ENCODE measurements at places on chromosomes 1 and 21.
A peak's percentile ranks its signal among the peaks of the same experiment; 100 is the strongest.

GRCh38 chr1:3022976-3023375, 1.7 kb downstream of the ACTRT2 start:
- no peak for DNase-seq

- DNase-seq: peak; percentile 50
Observed at GRCh38 chr1:205505076-205505729, 734 bp downstream of the CDK18 start.

DNA sequence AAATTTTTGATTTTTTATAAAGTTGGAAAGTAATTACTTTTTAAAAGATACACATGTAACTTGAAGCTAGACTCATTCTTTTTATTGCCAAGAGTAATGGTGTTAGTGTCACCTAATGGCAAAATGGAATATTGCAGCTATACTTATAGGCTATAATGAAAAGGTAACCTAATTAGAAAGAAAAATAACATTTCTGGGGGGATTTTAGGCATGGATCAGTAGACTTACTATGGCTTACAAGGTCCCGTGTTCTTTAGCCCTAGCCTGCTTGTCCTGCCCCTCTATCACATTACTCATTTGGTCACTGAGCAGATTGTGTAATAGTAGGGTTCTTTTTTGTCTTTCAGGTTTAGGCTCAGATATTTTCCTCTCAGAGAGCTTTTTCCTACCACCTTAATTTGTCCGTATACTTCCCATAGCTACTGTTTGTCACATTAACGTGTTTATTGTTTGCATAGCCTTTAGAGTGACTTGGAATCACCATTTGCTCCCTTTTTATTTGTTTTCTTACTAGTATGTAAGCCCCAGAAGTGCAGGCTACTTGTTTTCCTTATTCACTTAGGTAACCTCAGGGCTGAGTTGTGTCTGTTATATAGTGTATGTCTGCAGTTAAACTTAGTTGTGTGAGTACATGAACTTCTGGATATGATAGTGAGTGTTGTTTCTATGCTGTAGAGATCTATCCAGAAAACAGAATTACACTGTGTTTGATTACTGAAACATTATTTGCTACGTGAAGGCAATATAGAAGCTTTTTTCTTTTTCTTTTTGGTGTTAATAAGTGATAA, 58.7 kb downstream of the RABGAP1L start:
- peak; percentile 46 for DNase-seq

GRCh38 chr21:33539616-33540015, 2.3 kb downstream of the GART start:
- no peak for DNase-seq

DNA sequence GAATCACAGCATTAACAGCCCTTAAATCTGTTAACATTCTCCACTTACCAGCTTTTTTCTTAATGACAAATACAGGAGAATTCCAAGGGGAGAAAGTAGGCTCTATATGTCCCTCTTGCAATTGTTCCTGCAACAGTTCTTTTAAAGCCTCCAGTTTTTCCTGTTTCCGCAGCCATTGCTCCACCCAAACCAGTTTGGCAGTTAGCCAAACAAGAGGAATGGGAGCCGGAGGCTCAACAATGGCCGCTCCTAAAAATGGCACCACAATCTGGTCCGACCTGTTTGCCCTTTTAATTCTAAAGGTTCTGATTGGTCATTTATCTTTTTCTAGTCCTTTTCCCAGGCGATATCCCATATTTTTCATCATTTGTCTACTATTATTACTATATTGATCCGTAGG, 14.0 kb upstream of the L1TD1 start:
- DNase-seq: no peak

DNA sequence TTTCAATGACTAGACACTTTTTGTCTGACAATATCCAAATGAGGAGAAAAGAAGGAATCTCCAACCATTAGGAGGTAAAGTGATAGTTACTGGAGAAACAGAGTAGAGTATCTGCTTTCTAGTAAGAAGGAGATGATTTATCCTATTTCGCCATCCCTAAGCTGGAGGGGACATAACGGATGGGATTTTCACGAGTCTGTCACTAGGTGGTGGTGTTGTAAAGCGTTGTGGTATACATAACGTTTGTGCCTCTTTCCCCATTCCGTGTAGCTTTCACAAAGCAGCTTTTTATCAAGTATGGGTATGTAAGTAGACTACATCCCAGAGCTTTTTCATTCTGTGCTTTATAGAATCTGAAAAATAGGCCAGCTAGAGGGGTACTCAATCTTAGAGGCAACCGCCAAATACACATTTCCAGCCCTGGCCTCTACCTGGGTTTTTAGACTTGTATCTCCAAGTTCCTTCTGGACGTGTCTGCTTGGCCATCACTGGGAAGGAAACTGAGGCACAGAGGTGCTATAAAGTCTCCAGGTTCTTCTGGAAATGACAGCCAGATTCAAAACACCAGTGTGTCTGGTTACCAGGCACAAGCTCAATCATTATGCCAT, 33.3 kb upstream of the FAM3B start:
- peak; percentile 81 for DNase-seq

DNA sequence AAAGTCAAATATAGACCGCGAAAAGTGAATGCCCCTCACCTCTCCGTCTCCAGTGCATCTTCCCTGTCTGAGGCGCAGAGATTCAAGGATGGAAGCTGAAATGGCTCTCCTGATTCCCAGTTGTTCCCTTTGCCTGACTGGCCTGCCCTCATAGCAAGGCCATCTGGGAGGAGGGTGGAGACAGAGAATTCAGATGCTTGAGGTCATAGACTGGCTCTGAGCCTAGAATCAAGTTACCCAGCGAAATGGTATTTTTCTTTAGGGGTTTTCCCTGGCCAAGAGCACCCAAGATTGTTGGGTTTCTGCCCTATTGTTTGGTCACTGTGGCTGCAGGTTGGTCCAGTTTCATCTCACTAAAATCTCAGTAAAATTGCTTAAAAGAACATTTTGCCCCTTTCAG, 7.2 kb downstream of the METTL13 start:
- DNase-seq: no peak

- no peak for DNase-seq
Observed at GRCh38 chr1:211703812-211704537, 28.6 kb upstream of the NEK2 start.

- DNase-seq: no peak
Observed at GRCh38 chr1:39130325-39130724, 74.2 kb upstream of the MACF1 start.

DNA sequence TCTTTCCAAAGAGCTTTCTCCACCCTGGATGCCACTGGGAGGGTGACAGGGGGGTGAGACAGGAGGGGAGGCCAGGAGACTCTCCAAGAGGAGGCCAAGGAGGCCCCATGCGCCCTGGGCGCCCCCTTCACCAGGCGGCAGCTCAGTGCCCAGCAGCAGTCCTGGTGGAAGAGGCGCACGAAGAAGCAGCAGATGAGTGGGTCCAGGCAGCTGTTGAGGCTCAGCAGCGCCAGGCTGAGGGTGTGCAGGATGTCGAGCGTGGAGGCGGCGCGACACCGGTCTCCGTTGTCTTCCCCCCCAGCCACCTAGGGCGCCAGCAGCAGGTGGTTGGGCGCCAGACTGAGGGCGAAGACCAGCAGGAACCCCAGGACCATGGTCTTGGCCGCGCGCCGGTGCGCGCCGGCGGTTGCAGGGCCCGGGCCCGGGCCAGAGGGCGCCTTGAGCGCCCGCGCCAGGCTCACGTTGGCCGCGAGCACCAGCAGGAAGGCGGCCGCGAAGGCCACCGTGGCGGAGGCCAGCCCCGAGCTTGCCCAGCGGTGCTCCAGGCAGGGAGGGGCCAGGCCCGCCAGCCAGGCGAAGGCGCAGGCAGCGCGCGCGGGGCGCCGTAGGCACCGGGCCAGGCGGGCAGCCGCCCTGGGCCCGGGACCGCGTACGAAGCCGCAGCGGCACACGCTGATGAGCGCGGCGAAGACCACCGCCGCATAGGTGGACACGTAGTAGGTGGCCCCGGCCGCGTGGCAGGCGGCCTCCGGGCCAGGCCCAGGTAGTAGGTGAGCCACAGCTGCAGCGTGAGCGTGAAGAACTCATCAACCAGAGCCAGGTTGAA, 8.6 kb downstream of the TMEM35B start:
- DNase-seq: no peak

DNA sequence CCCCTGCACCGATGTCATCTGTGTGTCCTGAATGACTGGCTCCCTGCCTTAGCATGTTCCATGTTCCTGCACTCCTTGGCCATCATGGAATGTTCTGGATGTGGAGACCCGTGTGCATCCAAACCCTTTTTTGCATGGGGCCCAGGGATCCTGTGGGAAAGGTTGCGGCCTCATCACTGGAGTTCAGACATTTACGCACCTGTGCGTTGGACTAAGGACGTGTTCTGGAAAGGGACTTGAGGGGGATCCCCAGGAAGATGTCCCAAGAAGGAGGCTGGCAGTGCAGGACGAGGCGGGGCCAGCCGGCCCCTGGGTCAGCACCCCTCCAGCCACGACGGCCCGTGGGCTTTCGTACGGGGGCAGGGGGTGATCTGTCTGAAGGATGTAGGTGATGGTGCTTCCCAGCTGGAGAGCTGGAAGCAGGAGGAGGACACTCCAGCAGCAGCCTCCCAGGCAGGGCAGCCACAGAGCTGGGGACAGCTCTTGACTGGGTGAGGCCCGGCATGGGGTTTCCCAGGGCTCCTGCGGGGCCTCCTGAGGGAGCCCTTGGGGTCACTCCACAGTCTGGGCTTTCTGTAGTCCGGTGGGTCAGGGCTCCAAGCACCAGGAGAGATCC, 67.2 kb downstream of the SCCPDH start:
- DNase-seq: no peak

DNA sequence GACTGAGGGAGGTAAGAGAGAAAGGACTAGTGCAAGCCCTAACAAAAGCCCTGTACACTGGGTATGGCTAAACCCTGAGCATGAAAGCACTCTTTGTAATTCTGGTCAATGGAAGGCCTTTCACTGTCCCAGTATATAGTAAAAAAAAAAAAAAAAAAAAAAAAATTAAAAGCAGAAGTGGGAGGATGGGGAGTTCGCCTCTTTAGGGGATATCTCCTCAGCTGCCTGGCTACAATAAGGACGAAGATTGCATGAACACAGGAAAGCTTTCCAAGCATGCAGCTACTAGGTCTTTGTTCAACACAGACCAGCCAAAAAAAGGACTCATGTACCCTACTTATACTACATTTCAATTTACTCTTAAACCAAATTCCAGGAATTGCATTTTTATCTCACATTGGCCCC, 59.1 kb downstream of the EIF4G3 start:
- peak; percentile 47 for DNase-seq

DNA sequence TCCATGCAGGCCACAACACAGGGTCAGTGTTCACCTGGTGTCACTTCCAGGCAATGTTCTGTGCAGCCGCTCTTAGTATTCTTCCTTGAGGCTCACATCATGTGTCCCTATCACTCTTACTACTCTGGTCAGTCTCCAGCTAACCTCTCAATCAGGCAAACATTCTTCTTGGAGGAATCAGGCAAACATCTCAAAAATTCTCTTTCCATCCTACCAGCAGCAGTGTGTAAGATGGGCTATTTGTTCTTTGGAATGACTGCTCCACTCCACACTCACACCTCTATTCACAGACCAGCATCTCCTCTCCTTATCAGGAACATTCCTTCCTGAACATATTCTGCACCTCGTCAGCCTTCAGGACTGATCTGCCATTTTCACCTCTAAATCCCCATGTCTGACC, 4.0 kb downstream of the S100A7A start:
- no peak for DNase-seq

DNA sequence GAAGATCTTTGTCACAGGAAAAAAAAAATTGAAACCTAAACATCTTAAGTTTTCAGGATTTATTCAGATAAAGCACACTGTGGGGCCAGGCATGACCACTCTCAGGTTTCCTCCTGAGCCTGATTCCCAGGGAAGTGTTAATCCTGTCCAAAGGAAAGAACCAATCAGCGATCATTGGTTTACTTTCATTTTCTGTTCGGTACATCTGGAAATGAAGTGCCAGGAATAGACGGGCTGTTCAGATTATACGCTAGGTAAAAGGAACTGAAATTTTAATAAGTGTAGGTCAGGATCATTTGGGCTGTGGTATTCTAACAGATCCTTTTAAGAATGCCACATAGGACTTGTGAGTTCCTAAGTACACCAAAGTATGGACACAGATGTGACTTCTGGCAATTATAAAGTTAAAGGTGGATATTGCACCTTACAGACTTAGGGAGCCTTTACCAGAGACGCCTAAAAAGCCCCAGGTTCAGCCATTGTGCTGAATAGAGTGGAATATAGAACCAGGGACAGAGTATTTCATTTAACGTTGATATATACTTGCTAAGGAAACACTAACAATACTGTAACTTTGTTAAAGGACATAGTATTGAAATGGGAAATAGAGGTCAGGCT, 9.3 kb upstream of the CACYBP start:
- DNase-seq: no peak

DNA sequence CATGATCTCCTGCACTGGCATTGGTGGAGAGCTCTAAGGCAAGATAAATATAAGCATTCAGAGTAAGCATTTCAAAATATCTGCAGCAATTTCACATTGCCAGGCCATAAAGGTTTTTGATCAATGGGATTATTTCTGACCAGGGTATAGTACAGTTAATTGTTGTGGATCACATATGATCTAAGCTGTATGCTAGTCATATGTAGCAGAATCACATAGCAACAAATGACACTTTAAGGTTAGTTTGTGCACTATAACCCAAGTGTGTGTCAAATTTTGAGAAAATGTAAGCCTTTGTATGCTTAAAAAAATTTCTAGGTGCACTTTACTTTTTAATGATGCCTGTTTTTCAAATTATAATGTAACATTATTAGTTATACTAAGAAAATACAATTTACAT, 386.0 kb upstream of the ADAMTS5 start:
- no peak for DNase-seq

GRCh38 chr1:233863901-233864545, 40.5 kb upstream of the SLC35F3 start:
- no peak for DNase-seq

GRCh38 chr21:21813289-21813688, 815.1 kb downstream of the NCAM2 start:
- no peak for DNase-seq

DNA sequence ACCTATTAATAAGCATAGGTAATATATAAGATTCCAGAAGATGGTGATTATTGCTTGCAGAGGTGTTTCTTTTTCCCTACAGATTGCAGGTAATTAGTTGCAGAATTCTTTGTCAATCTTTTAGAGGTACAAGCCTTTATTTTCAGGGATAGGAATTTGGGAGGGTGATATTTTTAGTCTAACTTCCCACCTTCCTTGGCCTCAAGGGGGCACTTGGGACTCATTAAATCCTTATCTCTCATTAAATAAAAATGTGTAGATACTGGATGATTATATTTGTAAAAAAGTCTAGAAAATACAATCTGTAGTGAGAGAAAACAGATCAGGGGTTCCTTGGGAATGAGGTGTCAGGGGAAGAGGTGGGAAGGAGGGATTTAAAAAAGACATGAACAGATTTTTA, 179.2 kb downstream of the PATJ start:
- DNase-seq: no peak

DNA sequence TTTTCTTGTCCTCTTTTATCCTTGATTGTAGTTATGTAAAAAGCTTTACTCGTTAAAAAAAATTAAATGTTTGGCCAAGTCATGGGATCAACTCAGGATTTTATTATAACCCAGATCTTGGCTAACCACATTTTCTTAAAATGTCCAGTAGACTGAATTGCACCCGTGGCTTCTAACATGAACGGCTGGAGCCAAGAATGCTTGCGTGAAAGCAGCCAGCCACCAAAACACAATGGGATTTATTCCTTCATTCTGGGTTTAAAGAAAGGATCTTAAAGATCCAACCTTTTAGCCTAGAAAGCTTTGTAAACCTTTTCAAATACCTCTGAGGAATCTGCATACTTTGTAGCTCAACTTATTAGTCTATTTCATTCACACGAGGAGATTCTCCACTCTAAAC, 404.4 kb downstream of the USP25 start:
- DNase-seq: peak; percentile 59
